ENCODE measurements at places on chromosomes 12 and 14. TPM values are rescaled to one million over a fixed set of nuclear protein-coding genes. Genes with fewer than 3 reads are reported as not detected.

DNA sequence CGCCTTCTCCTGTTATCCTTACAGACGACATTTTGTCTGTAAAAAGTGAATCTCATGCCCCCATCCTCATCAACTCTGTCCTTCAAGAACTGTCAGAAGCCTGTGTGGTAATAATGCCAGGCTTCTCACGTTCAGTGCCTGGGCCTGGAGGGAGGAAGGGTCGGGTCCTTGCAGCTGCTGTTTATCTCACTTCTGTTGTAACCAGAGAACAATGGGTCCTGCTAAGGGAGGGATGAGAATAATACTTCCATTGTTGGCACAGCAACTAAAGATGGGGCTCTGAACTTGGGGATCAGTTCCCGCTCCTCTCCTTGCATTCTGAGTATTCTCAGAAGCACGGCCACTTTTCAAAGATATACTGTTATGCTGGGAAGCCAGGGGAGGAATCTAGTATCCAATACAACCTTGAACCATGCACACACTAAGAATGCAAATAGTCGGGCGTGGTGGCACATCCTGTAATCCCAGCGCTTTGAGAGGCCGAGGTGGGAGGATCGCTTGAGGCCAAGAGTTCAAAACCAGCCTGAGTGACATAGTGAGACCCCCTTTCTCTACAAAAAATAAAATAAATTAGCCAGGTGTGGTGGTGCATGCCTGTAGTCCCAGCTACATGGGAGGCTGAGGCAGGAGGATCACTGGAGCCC is 38.8 kb upstream of the NINJ2 start:
- DNase-seq = peak; percentile 40

DNA sequence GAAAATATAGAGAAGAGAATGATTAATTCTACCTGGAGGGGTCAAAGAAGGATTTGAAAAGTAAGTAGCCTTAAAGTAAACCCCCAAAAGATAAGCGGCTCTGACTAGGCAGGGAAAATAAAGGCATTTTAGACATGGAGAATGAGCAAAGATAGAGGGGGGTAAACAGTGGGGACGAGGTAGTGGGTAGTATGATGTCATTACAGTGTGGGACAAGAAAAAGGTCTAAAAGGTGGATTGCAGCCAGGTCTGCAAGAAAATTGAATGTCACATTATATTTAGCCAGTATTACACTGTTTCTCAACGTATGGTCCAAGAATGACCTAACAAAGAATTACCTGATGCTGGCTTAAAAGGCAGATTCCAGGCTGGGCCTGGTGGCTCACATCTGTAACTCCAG is 55.8 kb upstream of the CIT start:
- no peak for DNase-seq

GRCh38 chr14:79745046-79745445 is 466.3 kb downstream of the DIO2 start:
- no peak for DNase-seq

GRCh38 chr12:81294325-81295190 is 216.7 kb downstream of the ACSS3 start:
- no peak for DNase-seq

DNA sequence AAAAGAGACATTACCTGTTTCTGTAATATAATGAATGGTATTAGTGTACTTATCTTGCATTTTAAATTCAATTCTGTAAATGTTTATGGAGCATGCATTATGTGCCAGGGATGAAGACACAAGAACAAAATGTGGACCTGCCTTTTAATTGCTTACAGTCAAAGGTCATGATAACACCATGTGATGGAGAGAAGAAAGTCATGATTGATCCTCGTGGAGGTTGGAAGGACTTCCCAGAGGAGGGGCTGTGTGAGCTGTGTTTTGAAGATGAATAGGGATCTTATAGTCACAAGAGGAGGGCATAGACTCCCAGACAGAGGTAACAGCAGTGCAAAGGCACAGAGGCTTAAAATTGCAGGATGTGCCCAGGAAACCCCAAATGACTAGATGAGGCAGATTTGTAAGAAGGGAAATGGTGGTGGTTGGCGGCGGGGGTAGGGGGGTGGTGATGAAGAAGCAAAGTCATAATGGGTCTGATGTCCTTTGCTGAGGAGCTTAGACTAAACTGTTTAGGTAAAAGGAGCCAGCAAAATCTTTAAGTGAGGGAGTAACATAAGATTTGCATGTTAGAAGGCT is 151.5 kb downstream of the PRKCH start:
- DNase-seq = peak; percentile 71

The LMNTD1 gene
- not detected for total RNA-seq
